Omental fat pad (tissue), 4 donors: ENCODE measurements at places on chromosomes 11 and 22. TPM values are rescaled to one million over a fixed set of nuclear protein-coding genes. Genes with fewer than 3 reads are reported as not detected.

- no peak for DNase-seq
Measured at GRCh38 chr11:13286279-13286821, 8.8 kb downstream of the BMAL1 start.

GRCh38 chr11:120020486-120020885, 117.4 kb downstream of the TRIM29 start:
- DNase-seq: no peak

OR52N4 gene
- not detected for total RNA-seq

OR51E2 gene
- total RNA-seq: not detected

HEPACAM gene
- total RNA-seq: 29.0 TPM

APLNR gene
- 1.3 TPM for total RNA-seq

- DNase-seq: no peak
Measured at GRCh38 chr11:122348659-122349409, 232.8 kb upstream of the BLID start.

- no peak for DNase-seq
Measured at GRCh38 chr22:36232715-36233401, 6.5 kb downstream of the APOL2 start.

CCDC73 gene
- not detected for total RNA-seq

UPK3A gene
- not detected for total RNA-seq

DNA sequence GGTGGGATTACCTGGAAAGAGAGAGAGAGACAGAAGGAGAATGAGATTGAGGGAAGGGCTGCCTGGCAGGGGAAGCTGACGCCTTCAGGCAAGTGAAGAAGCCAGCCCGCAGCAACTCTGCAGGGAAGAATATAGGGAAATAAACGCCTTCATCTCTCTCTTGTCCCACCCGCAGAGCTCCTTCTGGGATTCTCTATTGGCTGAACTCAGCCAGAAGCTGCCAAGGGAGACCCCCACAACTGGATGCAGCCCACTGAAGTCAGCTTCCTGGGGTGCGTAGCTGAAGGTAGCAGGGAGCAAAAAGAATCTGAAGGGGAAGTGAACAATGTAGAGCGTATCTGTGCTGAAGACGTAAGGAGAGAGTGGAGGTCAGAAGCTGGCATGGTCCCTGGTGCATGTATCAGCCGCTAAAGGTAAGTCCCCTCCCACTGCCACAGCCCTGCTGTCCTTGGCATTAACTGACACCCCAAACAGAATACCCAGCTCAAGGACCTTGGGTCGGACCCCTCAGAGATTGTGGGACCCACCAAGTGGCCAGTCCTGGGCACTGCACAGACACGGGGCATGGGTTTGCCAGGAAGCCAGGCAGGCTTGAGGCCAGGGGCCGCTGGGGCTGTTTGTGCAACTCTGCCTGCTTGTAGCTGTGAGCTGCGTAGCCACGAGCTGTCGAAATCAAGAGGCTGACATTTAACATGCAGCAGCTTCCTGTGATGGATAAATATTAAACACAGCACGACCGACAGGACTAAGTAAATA, 469.9 kb downstream of the MN1 start:
- DNase-seq: no peak

DNA sequence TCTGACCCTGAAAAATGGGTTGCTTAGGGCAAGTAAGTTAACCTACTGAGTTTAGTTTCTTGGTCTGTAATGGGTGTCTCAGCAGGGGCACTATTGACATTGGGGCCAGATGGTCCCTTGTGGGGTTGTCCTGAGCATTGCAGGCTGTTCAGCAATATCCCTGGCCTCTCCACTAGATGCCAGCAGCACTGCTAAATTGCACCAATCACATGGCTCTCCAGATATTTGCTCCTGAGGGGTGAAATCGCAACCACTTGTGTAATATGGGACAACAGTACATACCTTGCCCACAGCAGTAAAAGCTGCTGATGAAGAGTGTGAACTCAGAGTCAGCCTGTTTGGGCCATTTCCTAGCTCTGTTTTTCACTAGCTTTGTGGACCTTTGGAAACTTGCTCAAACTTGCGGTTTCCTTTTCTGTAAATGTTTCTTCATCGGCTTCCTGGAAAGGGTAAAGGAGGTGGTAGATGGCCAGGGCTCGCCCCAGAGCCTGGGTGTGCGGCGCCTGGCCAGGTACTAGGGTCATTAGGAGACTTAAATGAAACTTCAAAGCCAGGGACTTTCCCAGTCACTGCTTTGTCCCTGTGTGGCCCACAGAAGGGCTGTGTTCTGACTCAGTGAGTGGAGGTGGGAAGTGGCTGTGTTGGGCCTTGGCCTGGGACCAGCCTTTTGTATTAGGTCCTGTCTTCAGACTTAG, 13.0 kb downstream of the NCF4 start:
- DNase-seq: no peak

- DNase-seq: no peak
Measured at GRCh38 chr22:40533712-40534378, 102.7 kb downstream of the MRTFA start.

- DNase-seq: no peak
Measured at GRCh38 chr11:92662601-92663360, 306.7 kb upstream of the MTNR1B start.

DNA sequence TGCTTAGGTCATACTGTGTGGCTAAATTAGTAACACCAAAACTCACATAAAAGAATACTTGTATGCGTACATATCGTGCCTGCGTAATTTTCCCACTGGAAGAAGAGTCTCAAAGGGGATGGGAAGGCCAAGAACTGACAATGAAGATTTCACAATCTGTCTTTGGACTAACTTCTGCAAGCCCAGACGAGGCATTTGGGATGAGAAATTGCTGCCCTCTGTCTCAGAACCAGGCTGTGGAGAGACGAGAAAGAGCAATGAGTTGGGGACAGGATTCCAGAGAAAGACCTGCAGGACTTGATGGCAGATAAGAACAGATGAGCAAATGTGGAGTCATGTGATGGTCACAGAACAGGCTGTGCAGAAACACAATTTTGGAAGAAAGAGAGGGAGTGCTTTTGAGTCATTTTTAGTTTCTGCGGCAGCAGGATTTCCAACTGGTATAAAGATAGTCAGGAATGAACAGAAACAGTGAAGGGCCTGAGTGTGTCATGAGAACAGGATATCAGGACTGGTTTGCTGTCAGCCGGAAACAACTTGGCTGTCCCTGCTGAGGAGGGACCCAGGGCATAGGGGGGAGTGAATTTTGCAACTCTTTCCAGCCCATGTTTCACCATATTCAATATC, 82.7 kb upstream of the CTSC start:
- DNase-seq: no peak

GRCh38 chr22:39429186-39429585, 27.6 kb upstream of the MGAT3 start:
- DNase-seq: no peak
